Fibroblast of the aortic adventitia (primary cell): ENCODE measurements at places on chromosomes 12 and 14. TPM values are rescaled to one million over a fixed set of nuclear protein-coding genes. Genes with fewer than 3 reads are reported as not detected.

DNA sequence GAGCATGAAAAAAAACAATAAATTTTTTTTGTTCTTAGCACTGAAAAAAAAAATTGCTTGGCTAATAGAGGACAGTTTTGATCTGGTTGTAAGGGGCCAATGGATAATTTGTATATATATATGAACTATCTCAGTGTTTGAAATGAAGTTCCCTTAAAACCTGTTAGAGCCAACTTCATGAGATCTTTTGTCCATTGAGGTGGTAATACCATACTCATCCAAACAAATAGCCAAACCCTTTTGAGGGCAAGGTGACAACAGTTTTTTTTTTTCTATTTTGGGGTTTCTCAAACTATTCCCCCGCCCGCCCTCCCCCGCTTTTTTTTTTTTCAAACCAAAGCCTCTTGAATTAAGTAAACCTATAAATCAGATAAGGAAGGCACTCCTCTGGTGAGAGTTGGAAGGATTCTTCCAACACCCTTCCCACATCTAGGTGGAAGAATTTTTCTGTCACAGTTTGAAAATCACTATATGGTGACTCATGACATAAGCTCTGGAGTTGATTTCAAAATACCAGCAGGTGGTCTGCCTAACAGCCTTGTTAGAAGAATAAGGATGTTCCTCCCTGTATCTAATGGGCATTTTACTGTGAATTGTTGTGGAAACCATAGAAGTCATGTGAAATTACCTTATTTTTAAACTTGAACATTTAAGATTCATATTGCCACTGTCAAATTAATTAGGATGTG, 10.2 kb downstream of the ARHGAP5 start:
- DNase-seq = peak; percentile 33

DNA sequence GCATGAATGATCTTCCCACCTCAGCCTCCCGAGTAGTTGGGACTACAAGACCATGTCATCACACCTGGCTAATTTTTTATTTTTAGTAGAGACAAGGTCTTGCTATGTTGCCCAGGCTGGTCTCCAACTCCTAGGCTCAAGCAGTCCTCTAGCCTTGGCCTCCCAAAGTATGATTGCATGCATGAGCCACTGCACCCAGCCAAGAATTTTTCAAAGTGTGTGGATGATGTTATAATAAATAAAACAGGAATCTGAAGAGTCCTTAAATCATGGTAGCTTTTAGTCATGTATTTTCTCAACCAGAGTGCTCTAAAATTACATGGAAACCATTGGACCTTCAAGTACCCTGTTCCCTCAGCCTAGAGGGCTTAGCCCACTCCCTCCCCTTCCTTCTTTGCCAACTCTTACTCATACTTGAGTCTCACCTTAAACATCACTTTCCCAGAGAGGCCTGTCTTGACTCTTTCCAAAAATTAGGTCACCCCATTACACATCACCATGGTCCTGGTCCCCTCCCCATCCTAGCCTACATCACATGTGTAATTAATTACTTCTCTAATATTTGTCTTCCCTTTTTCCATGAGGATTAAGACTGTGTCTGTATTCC, 52.2 kb upstream of the BICDL1 start:
- DNase-seq = no peak

DNA sequence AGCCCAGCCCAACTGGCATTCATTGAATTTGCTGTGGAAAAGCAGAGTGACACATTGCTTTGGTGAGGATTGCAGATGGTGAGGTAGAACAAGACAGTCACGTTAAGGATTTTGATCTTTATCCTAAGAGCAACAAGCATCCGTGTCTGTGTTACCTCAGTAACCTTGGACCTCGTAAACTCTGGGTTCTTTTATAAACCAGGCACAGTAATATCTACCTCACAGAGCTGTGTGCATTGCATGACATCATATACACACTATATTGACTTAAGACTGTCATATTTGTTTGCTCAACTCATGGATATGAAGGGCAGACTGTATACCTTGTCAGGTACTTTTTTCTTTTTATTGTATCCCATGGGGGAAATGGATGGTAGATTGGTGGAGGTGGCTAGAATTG, 156.2 kb downstream of the ETV6 start:
- DNase-seq = no peak

- DNase-seq = no peak
Measured at GRCh38 chr12:130469552-130469951, 131.9 kb downstream of the PIWIL1 start.

DNA sequence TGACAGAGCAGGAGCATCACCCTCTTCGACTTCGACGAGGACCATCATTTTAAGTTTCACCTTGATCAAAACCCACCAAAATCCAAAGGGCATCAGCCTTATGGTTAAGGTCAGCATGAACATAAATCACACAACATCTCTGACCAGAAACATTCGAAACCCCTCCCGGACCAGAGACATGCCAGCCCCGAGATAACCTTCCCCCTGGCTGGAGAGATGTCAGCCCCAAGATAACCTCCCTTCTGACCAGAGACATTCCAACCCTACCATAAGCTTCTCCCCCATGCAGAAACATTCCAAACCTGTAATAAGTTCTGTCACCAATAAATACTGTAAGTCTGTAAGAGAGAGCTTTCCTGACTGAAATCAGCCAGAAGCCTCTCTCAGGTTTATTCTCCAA, 6.3 kb downstream of the PCNX4 start:
- DNase-seq = no peak

GRCh38 chr12:97754306-97754705, 291.7 kb downstream of the RMST start:
- no peak for DNase-seq

- no peak for DNase-seq
Measured at GRCh38 chr12:130121226-130122000, 40.9 kb upstream of the FZD10 start.

APPL2 gene
- 48.5 and 73.0 TPM in 2 replicates for total RNA-seq

TCTN1 gene
- 46.3 and 80.4 TPM in 2 replicates for total RNA-seq

DPPA3 gene
- total RNA-seq = not detected in 2 replicates

AQP6 gene
- 0.09 TPM in 1 of 2 replicates, not detected in the other for total RNA-seq
